ENCODE measurements at places on chromosomes 13 and 19. TPM values are rescaled to one million over a fixed set of nuclear protein-coding genes. Genes with fewer than 3 reads are reported as not detected.

- no peaks in the 10 kb centered on the region for H3K36me3 ChIP-seq
- DNase-seq: no peak
- no peak overlapping the region for H3K4me3 ChIP-seq
- no peaks in the 10 kb centered on the region for H3K27me3 ChIP-seq
Observed at GRCh38 chr13:73335210-73335609, 276.4 kb downstream of the KLF5 start.

DNA sequence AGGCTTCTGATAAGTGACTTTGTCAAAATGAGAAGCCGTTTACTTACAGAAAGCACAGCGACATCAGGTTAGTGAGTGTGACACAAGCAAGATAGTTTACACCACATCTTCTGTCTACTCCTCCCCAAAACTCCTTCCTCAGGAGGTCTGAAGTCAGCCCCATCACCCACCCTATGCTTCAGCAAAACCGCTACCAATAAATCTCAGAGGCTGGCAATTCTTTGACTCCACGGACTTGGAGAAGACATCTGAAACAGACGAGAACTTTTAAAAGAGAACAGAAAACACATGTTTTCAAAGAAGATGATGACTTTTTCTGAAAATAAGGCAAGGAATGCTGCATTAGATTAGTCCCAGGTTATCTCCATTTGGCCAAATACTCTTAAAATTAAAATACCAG lies 261.1 kb downstream of the TBC1D4 start:
- H3K4me1 ChIP-seq: no peaks in the 10 kb centered on the region
- H3K27me3 ChIP-seq: no peaks in the 10 kb centered on the region
- no peak overlapping the region for H3K4me3 ChIP-seq
- H3K27ac ChIP-seq: no peak overlapping the region
- no peaks in the 10 kb centered on the region for H3K36me3 ChIP-seq

DNA sequence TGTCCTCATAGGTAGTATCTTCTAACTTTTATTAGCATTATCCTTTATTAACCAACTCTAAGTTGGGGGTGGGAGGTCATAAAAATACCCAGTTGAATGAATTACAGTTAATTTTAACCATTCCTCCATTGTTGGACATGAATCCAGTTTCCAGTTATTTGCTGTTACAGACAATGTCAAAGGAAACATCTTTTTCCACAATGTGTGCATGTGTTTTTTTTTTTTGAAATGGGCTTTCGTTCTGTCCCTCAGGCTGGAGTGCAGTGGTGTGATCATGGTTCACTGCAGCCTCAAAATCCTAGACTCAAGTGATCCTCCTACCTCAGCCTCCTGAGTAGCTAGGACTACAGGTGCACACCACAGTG lies 32.0 kb downstream of the KLF5 start:
- H3K27ac ChIP-seq: no peak overlapping the region
- peaks cover 7% of the 10 kb centered on the region for H3K4me1 ChIP-seq
- no peak for DNase-seq
- no peaks in the 10 kb centered on the region for H3K36me3 ChIP-seq

DNA sequence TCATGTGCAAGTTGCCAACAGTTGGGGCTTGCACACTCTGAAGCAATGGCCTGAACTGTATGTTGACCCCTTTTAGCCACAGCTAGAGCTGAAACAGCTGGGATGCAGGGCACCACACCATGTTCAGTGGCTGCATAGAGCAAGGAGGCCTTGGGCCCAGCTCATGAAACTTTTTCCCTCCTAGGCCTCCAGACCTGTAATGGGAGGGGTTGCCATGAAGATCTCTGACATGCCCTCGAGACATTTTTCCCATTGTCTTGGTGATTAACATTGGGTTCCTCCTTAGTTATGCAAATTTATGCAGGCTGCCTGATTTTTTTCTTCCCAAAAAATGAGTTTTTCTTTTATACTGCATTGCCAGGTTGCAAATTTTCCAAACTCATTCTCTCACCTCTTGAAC lies 165.1 kb upstream of the PRR20A start:
- no peaks in the 10 kb centered on the region for H3K4me1 ChIP-seq
- no peaks in the 10 kb centered on the region for H3K27me3 ChIP-seq
- H3K27ac ChIP-seq: no peak overlapping the region
- no peak overlapping the region for H3K4me3 ChIP-seq
- no peaks in the 10 kb centered on the region for H3K36me3 ChIP-seq
- DNase-seq: no peak

GRCh38 chr19:49946415-49946814 lies 14.6 kb downstream of the SIGLEC11 start:
- H3K4me3 ChIP-seq: no peak overlapping the region
- peaks cover under 1% of the 10 kb centered on the region for H3K4me1 ChIP-seq
- DNase-seq: no peak
- no peaks in the 10 kb centered on the region for H3K27me3 ChIP-seq
- no peaks in the 10 kb centered on the region for H3K36me3 ChIP-seq

Gene AXL
- 2.0 TPM for total RNA-seq
